ENCODE measurements at places on chromosomes 12 and 14.
A peak's percentile ranks its signal among the peaks of the same experiment; 100 is the strongest.

DNA sequence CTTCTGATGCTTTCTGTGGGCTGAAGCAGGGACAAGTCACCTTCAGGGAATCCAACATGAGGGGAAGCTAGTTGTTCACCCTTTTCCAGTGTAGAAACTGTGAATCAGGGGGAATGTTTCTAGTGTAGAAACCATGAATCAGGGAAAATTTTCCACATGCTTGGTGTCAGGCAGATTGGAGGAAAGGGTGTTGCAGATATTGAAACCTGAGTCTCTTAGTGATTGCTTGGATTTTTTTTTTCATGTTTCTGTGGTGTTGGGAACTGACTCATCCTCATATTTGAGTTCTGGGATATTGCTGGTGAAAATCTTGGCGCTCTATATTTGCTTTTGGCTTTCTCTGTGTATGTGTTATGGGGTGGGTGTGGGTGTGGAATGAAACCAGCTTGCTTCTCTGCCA, 144.5 kb upstream of the FBXO33 start:
- no peak for DNase-seq

- no peak for DNase-seq
Observed at GRCh38 chr12:32944195-32944594, 47.6 kb upstream of the PKP2 start.

GRCh38 chr12:114701104-114701414, 17.1 kb upstream of the TBX3 start:
- DNase-seq, result no peak

DNA sequence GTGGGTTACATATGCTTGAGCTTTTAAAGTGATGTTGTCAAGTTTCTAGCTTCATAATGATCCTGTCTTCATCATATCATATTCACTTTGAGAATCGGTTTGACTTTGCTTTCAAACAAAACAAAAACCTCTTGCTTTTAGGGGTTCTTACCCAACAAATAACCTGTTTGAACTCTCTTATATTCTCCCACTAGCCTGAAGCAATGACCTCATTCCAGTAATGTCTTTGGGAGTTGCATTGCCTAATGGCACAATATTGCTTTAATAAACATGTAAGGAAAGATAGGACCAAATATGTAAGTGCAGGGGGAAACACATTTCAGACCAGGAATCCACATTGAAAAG, 27.7 kb downstream of the WBP11 start:
- DNase-seq, result no peak

- DNase-seq, result no peak
Observed at GRCh38 chr14:32354716-32355115, 25.6 kb downstream of the AKAP6 start.

GRCh38 chr12:4809013-4809448, 88.8 kb downstream of the GALNT8 start:
- peak; percentile 76 for DNase-seq

GRCh38 chr12:50132505-50133135, 20.6 kb downstream of the COX14 start:
- peak; percentile 71 for DNase-seq

GRCh38 chr14:105142651-105143450, 25.7 kb downstream of the JAG2 start:
- DNase-seq, result no peak

DNA sequence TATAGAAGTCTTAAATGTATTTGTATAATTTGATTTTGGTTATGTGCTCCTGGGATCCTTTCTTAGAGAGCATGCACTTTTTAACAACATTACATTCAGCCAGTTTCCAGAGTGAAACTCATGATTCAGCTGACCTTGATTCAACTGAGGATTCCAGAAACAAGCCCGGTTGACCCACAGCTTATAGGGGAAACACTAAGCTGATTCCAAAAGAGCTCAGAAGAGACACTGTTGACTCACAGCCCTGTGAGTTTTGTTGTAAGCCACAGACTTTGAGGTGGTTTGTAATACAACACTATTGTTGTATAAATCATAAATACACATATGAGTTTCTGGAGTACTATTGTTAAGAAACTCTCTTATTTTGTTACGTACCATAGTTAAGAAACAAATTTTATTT, 133.8 kb upstream of the MGAT4C start:
- DNase-seq, result peak; percentile 31

GRCh38 chr12:121657305-121658008, 12.0 kb downstream of the MORN3 start:
- peak; percentile 67 for DNase-seq

- DNase-seq, result no peak
Observed at GRCh38 chr12:50538182-50538581, 33.4 kb downstream of the DIP2B start.

DNA sequence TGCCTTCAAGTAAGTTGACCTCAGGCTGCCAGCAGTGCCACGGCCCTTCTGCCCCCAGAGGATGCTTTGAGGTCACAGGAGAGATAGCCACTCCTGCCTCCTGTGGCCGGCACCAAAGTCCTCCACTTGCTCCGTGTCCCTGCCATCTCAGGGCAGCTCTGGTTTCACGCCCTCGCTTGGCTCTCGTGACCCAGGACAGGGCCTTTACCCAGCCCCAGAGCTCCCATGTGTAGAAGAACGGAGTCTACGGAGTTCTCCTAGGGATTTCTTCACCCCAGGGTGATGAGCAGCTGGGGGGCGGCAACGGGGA, 178.1 kb downstream of the ADGRD1 start:
- no peak for DNase-seq

- DNase-seq, result no peak
Observed at GRCh38 chr14:104092931-104093365, 7.4 kb downstream of the ASPG start.

DNA sequence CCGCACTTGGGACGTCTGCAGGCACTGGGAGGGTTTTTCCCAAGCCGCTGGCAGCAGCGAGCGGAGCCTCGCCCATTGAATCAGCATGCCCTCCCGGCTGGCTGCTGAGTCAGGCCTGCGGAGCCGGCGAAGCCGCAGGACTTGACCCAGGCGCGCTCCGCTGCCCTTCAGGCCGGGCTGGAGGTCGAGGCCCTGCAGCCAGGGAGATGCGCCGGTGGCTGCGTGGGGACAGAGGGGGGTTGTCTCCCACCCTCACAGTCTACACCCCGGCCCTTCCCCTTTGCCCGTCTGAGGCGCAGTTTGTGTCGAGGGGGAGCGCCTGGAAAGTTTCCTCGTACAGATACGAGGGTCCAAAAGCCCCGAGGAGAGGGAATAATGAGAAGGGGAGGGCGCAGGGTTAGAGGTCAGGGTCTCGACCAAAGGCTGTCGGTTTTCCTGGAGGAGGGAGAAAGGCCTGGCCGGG, 759 bp upstream of the KLC1 start:
- no peak for DNase-seq

DNA sequence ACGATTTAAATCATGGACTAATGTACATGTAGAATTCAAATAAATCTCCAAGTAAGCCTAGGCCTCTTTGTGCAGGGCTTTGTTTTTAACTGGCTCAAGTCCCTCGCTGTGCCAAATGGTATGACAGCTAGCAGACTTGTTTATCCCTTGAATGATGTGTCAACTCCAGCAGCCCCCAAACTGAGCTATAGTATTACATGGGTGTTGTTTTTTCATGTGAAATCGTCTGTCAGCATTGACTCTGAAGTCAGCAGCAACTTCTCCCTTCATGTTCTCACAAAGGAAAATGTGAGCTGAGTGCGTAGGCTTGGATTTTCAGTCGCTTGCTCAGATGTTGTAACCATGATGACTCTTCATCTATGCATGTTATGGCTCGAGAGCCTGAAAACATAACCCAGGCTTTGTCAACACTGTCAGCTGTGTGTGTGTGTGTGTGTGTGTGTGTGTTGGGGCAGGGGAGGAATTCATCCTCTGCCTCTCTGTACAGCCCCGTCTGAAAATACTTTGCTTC, 73.3 kb downstream of the PTHLH start:
- DNase-seq, result peak; percentile 85

- DNase-seq, result no peak
Observed at GRCh38 chr14:53670701-53671100, 285.9 kb downstream of the BMP4 start.

DNA sequence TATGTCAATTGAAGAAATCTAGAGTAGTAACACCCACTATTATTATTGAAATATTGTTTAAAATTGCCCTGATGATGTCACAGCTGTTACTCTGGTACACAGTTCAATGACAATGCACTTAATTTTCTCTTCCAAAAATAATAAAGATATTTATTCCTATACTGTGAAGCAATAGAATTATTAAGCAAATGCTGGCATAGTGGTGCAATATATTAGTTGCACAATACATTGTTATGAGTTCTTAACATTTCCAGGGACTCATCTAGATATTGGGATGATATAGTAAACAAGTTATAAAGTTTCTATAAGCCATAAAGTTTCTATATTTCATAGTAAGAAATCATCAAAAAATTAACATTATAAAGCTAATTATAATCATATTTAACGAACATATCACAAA, 897.8 kb downstream of the LRFN5 start:
- DNase-seq, result no peak

DNA sequence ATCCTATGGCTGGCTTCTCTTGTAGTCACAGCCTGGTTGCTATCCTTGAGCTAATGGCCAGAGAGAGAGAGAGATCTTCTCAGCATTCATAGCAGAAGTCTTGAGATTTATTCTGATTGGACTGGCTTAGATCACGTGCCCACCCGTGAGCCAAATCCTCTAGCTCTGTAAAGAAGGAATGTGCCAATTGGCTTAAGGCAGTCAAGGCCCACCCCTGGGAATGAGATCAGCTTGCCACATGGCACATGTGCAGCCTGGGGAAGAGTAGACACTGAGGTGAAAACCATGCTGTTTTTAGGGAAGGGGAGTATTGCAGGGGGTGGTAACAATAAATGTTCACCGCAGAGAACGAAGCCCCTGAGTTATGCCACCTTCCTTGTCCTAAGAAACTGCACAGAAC, 36.3 kb downstream of the PLEKHG7 start:
- DNase-seq, result peak; percentile 86

GRCh38 chr14:60647837-60648248, 1.4 kb downstream of the SIX1 start:
- no peak for DNase-seq

DNA sequence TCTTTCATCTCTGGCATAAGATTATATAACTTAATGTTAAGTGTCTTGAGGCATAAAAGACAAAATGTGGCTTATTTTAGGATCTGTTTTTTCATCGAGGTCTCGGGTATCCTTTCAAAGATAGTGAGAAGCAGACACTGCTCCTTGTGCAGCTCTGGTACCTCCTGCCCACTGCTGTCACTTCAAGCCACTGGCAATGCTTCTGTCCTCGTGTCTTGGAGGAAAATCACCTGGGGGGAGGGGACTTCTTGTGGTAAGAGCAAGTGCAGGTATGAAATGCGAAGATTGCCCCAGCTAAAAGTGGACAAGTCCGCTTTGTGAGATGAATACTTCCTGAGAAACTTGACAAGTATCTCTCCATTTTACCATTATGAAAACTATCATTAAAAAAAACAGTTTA, 37.8 kb upstream of the DYNC1H1 start:
- peak; percentile 8 for DNase-seq

- no peak for DNase-seq
Observed at GRCh38 chr14:100138082-100138787, 21.2 kb downstream of the DEGS2 start.

DNA sequence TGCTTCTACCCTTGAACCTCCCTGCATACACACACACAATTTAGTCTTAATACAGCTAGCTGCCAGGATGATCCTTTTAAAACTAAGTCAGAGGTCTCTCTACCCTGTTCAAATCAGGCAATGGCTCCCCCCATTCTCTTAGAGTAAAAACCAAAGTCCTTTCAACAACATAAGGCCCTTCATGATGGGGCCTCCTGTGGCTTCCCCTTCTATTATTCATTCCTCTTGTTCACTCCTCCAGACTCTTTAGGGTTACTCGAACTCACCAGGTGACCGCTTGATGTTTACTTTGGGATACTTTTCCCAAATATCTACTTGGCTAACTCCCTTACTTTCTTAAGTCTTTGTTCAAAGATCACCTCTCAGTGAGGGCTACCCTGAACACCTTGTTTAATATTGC, 30.4 kb downstream of the DENND5B start:
- no peak for DNase-seq

GRCh38 chr12:94460616-94460959, 921 bp upstream of the CEP83 start:
- DNase-seq, result peak; percentile 21

DNA sequence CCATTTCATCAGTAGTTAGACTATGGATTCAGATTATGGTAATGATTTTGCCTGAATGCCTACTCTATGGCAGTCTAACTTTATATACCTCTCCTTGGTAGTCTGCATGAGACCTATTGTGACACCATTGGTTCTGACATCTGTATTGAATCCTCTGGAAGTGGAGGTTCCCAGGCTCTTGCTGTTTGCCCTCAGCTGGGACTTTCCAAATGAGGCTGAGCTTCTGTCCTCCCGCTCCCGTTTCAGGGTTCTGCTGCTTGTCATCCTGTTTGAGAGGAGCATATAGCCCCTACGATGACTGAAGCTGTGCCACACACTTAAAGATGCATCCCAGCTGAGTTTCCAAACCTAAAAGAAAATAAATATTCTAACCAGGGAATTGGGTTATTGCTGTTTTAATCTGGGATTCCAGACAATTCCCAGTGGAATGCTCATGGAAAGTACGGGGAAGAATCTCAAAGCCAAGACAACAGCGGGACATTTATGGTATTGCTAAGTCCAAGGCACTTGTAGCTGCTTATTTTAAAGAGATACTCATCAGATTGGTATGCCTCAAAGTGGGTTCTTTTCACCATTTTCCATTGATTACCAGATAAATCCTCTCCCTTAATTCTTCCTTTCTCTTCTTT, 105.9 kb downstream of the ETV6 start:
- DNase-seq, result no peak

DNA sequence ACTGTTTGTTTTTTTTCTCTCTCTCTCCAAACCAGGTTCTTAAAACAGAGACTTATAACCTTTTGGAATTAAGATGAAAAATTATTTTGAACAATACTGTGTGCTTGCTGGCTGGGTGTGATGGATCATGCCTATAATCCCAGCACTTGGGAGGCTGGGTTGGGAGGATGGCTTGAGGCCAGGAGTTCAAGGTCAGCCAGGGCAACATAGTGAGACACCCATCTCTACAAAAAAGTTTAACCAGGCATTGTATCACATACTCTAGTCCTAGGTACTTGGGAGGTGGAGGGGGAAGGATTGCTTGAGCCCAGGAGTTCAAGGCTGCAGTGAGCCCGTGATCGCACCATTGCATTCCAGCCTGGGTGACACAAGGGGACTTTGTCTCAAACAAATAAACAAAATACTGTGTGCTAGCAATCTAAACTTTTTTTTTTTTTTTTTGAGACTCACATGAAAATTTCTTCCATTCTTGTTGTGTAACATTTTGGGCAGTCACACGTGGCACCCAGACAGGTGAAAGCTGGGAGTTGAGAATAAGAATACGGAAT, 379.6 kb downstream of the ETNK1 start:
- no peak for DNase-seq

DNA sequence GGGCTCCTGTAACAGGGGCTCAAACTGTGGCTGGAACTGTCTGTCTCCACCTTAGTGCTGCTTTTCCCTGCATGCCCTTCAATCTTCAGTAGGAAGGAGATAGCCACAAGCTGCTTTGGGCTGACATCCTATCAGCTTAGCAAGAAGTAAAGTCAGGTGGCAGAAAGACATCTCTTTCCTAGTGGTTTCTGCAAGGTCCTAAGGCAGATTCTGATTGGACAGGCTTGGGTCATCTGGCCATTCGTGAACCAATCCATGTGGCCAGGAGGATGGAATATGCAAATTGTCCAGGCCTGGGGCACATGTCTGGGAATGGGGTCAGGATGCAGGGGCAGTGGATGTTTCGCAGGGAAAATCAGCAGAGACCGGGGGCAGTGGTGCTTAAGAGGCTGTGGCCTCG, 5.2 kb downstream of the RITA1 start:
- peak; percentile 90 for DNase-seq

GRCh38 chr14:36656687-36657398, 4.8 kb upstream of the PAX9 start:
- DNase-seq, result no peak
